ENCODE measurements at places on chromosomes 7 and 10.

GRCh38 chr10:116158036-116158435 lies 115.0 kb downstream of the GFRA1 start:
- no peak for DNase-seq

- no peak for DNase-seq
Observed at GRCh38 chr10:36675458-36675880, 449.9 kb upstream of the ANKRD30A start.

- DNase-seq, result peak; percentile 13
Observed at GRCh38 chr10:6473430-6473829, 106.6 kb downstream of the PRKCQ start.

DNA sequence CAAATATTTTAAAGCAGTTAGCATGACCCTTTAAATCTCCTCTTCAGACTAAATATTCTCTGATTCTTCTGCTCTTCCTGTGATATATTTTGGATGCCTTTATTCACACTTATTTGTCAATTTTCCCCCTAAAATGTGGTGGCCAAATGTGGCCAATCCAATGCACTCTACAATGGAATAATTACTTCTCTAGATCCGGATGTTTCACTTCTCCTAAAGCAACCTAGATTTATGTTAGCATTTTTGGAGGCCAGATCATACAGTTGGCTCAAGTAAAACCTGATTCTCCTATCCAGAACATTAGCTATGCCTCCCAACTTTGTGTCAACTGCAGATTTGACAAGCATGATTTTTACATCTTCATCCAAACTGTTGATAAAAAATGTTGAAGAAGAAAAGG lies 153.7 kb downstream of the CREB5 start:
- DNase-seq, result no peak

- DNase-seq, result no peak
Observed at GRCh38 chr7:133540096-133540860, 287.4 kb downstream of the EXOC4 start.

GRCh38 chr7:41449286-41449685 lies 253.6 kb downstream of the INHBA start:
- DNase-seq, result no peak

DNA sequence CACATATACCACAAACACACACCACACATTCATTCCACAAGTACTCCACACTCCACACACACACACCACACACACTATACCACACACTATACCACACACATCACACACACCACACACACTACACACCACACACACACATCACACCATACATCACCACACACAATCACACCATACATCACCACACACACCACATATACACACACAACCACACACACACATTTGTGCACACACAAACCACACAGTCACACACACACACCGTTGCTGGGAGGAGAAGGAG lies 112.8 kb downstream of the PTPN20 start:
- no peak for DNase-seq

- no peak for DNase-seq
Observed at GRCh38 chr10:131830446-131831130, 70.2 kb upstream of the PPP2R2D start.

DNA sequence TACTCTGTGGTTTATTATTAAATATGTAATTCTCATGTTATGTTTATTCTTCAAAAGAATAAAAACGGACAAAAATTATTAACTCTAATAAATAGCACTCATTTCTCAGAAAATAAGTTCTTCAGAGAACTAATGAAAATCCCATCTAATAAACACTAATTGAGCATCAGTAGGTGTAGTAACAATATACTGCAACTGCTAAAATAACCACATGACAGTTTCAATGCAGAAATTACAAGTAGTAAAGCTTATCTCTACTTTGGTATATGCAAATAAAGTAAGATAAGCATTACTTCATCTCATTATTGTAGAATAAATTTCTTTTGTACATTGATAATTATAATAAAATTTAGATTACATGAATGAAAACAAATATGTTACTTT lies 56.4 kb upstream of the DKK1 start:
- DNase-seq, result no peak

DNA sequence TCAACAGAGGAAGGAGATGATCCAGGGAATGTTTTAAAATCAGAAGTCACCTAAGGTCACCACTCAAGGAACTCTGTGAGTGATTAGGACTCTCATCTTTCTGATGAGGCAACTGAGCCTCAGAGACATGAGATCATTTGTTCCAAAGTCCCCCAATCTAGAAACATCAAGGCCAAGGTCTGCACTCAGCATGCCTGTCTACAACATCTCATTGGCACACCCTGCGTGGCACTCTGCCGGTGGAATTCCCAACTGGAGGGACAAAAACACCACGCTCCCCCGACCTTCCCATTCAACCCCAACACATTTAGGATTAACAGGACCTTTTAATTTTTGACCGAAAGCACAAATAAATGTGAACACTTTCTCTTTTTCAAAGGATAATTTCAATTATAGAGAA lies 31.4 kb downstream of the CPXM2 start:
- no peak for DNase-seq

- no peak for DNase-seq
Observed at GRCh38 chr10:88465765-88466164, 117.4 kb downstream of the RNLS start.

GRCh38 chr7:140219672-140220524 lies 43.1 kb upstream of the KDM7A start:
- no peak for DNase-seq

DNA sequence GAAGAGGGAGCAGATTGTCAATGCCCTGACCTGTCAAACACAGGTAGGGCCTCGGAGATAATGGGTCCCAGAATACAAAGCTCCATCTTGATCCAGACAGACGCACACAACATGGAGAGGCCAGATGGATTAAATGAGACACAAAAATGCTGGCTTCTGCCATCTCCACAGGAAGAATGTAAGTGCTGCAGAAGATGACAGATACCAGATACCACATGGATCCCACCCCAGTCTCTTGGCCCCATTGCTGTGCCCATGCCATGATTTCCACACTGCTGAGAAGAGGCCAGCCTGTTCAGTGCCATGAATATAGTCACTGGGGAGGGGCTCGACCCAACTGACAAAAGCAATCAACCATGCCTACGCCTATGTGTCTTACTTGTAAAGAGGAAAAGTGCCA lies 487.9 kb downstream of the PARD3 start:
- no peak for DNase-seq

- DNase-seq, result no peak
Observed at GRCh38 chr7:49848211-49848841, 74.9 kb downstream of the VWC2 start.

- no peak for DNase-seq
Observed at GRCh38 chr7:157138101-157138423, 664 bp upstream of the UBE3C start.

- no peak for DNase-seq
Observed at GRCh38 chr7:157467496-157468212, 130.8 kb downstream of the DNAJB6 start.

DNA sequence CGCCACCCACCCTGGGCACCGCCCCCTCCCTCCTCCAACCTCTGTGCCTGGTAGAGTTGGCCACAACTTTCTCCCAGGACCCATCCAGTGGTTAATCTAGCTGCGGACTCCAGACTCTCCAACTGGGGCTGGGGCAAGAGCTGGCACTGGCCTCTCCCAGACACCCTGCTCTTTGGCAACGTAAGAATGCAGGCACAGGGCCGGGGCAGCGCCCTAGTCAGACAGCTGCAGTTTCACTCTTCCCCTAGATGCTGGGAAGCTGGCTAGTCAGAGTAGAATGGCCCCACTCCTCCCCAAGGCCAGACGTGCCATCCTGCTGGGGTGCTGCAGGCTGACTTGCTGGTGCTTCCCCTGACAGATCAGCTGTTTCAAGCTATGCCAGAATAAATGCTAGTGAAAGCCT lies 22.1 kb downstream of the HSPA12A start:
- no peak for DNase-seq

DNA sequence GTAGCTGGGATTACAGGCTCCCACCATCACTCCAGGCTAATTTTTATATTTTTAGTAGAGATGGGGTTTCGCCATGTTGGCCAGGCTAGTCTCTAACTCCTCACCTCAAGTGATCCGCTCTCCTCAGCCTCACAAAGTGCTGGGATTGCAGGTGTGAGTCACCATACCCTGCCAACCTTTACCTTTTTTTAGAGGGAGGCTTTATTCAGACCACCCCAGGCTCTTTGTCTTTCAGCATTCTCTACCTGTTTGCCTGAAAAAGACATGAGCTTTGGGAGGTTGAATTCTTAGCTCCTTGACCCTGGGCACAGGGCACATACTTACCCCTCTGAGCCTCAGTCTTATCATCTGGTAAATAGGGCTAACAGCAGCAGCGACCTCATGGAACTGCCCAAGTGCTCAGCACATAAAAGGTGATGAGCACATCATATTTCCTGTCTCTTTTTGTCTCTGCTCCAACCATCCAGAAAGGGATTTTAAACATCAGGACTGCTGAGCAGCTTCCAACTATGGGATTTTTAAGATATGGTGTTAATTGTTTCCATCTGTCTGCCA lies 17.0 kb downstream of the FRMPD2 start:
- no peak for DNase-seq

- DNase-seq, result no peak
Observed at GRCh38 chr10:113108194-113108835, 158.3 kb downstream of the TCF7L2 start.

DNA sequence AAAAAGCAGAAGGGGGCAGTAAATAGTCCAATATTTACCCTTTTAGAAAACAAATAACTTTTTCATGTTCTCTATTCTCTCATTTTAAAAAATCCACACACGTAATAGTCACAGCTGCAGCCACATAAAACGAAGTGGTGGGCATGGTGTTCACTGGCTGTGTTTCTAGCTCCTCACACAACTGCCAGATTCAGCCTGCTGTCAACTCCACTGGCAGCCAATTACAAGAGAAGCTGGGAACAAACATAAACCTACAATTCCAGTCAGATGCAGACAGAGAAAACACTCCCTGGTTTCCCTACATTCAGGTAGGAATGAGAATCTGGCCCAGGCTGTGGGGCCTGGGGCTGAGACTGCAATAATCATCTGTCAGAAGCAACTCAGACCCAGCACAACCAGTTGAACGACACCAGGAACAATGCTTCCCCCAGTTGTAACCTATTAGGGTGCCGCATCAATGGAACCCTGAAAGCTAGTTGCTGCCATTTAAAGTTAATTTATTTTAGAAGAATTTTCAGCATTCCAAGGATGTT lies 29.1 kb downstream of the ERCC6 start:
- no peak for DNase-seq

- peak; percentile 72 for DNase-seq
Observed at GRCh38 chr10:69449841-69450240, 1.4 kb upstream of the TSPAN15 start.

DNA sequence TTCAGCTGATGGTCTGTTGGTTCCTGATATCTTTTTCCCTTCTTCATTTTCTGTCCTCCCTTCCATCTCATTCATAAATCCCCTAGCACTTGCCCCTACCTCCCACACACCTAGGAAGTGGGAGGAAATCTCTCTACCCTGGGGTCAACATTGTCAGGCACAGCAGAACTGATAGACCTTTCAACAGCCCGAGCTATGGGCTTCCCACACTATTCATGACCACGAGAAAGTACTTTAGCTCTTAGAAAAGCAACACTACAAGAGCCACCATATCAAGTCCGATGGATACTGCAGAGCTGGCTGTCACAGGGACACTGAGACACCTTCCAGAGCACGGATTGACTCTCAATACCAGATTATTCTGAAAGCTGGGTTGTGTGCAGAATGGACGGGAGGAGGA lies 180.6 kb upstream of the NEBL start:
- no peak for DNase-seq

DNA sequence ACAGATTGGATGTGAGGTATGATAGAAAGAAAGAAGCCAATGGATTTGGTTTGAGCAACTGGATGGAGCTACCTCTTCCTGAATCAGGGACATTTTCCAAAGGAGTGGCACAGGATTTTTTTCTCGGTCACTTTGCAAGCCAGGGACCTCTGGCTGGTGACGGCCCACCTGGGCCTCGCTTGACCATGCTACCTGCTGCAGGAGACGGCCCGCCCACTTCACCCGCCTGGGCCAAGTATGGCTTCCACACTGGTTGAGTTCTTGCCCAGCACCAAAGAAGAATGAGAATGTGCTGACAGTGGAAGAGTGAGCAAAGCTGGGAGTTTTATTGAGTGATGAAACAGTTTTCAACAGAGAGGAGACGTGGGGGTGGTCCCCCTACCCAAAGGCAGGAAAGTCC lies 24.5 kb upstream of the SH3PXD2A start:
- DNase-seq, result no peak

DNA sequence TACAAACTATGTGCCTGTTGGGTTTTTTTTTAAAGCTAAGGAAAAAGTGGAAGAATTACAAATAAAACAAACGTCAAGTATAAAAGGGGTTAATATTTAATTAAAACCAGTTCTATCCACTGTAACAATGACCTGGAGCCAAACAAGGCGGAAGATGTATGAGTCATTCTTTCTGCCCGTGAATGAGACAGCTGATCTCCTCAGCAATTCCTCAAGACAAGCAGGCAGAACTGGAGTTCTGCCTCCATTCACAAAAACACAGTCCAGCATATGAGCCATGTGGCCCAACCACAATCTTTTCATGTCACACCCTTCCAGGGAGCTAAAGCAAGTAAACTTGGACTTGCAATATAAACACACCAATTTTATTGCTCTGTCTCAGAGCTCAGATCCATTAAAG lies 8.4 kb downstream of the ETV1 start:
- DNase-seq, result no peak

- no peak for DNase-seq
Observed at GRCh38 chr7:140018125-140019043, 44.4 kb downstream of the PARP12 start.

DNA sequence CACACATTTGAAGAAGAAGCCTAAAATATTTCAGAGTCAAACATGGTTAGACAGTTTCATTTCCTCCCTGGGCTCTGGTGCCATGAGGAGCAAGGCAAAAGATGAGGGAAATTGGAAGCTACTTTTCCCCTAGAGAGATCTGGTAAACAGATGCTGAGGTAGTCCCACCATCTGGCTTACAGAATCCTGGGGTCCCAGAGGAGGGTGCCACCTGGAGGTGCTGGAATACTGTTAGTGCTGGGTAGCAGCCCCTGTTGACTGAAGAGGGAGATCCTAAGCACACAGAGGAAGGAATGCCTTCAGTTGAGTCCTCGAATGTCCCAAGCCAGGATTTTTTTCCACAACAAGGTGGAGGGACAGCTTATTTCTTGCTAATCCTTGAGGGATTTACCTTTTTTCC lies 160.1 kb downstream of the FZD1 start:
- no peak for DNase-seq

GRCh38 chr10:125171402-125172306 lies 11.3 kb upstream of the CTBP2 start:
- peak; percentile 38 for DNase-seq

GRCh38 chr10:60426425-60426824 lies 36.8 kb upstream of the ANK3 start:
- peak; percentile 52 for DNase-seq

GRCh38 chr10:119030421-119031250 lies 1.1 kb downstream of the NANOS1 start:
- DNase-seq, result peak; percentile 51

DNA sequence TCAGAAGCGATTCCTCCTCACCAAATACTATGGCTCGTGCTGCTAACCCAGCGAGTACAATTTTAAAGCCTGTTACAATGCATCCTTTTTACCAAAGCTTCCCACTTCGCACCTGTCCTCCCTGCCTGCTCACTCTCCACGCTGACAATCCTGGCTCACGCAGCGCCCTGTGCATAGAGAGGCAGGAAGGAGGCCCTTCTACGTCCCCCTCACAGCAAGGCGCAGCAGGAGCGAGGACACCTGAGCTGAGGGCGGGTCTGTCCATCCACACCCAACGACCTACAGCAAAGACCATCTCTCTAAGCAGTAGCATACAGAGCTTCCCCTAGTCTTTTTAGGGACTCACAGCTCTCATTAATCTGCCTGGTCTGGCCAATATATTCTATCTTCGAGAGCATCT lies 46.0 kb downstream of the MKI67 start:
- DNase-seq, result no peak

GRCh38 chr10:3043512-3044368 lies 23.6 kb upstream of the PFKP start:
- peak; percentile 76 for DNase-seq

Measured in inflammatory macrophage (primary cell).